Bronchial epithelial cell (primary cell): ENCODE measurements at places on chromosomes 5 and 9.

DNA sequence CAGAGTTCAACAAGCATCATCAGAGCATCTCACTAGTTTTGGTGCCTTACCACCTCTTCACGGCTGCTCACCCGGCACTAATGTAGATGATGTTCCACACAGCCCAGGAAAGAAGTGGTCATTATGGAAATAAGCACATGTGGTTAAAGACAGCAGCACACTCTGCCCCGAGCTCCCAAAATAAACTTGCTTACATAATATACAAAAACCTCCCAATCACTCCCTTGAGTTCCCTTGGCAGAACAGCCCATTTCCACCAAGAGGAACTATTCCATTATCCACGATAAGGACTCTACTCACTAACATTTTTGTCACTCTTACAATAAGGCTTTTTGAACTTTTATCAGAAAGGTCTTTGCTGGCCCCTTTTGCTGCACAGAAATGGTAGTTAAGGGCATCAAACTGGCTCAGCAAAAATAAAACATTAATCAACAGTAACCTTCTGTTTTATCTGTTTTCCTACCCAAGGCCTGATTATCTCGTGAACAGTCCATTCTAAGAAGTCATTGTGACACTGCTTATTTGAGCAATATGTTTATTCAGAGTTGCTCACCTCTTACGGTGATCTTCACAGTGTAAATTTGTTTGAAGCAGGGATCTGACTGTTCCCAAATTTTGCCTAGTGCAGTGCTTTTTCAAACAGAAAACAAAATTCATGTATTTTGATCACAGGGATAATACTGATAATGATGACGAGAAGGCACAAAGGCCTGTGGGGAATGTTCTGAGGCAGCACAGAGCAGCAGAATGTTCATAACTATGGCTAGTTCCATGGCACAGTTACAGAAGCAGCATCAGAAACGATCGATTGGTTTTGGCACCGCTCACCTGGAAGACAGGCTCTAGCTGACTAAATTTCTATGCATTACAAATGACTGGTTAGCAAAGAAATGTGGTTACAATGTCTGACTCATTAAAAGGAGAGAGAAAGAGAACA is 399.8 kb upstream of the PIK3R1 start:
- DNase-seq, result peak; percentile 61

DNA sequence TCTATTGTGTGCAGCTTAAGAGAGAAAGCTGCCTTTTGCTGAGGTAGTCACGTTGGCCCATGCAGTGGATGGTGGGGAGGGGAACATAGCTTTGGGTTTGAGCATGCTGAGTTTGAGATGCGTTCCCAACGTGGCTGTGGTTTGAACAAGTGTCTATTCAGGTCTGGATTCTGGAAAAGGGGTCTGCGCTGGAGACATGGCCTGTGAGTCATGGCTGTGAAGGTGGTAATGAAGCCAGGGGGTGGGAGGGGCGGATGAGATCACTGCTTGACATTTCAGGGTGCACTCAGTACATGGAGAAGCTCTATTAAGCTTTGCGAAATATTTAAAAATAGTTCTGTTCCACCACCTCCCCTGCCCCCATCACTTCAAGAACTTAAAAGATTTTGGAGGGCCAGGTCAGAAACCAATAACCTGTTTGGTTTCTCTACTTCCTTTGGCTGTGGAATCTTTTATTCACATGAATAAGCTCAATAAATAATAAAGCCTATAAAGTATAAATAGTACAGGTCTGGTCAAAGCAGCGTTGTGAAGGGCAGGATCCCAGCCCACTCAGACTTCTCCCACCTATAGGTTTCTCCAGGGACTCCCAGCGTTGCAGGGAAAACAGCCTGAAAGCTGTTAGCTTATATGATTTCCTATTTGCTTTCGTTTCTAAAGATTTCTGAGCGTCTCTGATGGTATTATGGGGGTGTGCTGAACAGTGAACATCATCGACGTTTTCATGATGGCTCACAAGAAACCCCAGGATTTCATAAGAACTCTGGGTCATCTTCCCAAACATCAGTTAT is 189.9 kb downstream of the NSG2 start:
- DNase-seq, result no peak

DNA sequence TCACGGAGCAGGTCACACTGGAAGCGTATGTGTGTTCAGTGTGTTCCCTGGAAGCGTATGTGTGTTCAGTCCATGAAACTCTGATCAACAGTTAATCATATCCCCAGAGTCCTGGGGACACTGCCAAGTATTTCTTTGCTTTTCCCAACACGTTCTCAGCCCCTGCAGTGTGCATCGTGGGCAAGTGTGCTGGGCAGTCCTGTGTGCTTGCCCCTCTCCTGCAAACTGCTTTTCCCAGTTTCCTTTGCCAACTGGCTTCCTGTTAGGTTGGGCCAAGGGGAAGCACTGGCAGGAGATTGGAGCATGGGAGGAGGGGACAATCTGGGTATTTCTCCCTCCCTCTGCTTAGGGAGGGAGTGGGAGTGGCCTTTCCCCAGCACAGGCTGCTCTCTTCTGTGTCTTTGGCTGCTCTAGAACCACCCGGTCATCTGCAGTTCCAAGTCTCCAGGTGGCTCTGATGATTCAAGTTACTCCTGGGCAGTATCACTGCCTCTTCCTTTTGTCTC is 36.8 kb upstream of the NEK6 start:
- peak; percentile 80 for DNase-seq

- no peak for DNase-seq
These were observed 109.8 kb upstream of the MVB12B start for GRCh38 chr9:126216826-126217225.

- peak; percentile 81 for DNase-seq
These were observed 45.5 kb upstream of the CDC42SE2 start for GRCh38 chr5:131218392-131218791.
